Stimulated activated CD8-positive, alpha-beta memory T cell treated with anti-CD3 and anti-CD28 coated beads, Interleukin-12 subunit alpha, Interleukin-12 subunit beta, amount 100 ng/mL, for 1 hour (primary cell): ENCODE measurements at places on chromosomes 11 and 22.

- DNase-seq: no peak
Observed at GRCh38 chr11:8025123-8025522, 38.0 kb downstream of the EIF3F start.

DNA sequence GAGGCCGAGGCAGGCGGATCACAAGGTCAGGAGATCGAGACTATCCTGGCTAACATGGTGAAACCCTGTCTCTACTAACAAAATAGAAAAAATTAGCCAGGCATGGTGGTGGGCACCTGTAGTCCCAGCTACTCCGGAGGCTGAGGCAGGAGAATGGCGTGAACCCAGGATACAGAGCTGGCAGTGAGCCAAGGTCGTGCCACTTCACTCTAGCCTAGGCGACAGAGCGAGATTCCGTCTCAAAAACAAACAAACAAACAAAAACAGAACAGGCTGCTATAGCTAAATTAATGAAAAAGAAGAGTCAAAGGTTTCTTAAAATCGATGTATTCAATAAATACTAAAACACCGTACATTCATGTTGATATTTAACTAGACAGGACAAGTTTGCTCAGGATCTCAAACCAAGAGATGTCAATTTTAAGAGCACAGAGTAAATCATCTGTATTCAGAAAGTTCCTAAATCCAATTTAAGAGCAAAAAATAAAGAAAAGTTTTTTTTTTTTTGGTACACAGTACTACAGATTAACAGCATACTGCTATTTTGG is 59.9 kb downstream of the NUP98 start:
- DNase-seq: no peak

GRCh38 chr22:49855251-49855911 is 1.7 kb downstream of the ZBED4 start:
- DNase-seq: no peak

DNA sequence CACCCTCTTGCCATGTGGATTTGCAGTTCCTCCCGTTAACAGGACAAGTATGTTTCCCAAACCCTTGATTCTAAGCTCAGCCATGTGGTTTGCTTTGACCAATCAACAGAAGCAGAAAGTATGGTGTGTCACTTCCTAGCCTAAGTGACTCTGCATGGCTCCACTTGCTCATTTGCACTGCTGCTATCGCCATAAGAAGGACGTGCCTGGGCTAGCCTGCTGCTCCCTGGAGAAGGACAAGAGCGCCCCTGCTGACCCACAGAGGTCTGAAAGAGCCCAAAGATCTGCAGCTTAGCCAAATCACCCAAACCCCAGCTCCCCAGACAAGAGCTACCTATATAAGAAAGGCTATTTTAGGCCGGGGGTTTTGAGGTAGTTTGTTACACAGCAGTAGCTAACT is 18.0 kb downstream of the TBRG1 start:
- DNase-seq: no peak

GRCh38 chr11:70000228-70000627 is 77.9 kb upstream of the ANO1 start:
- no peak for DNase-seq

- DNase-seq: no peak
Observed at GRCh38 chr11:111733016-111733415, 33.2 kb downstream of the PPP2R1B start.

- no peak for DNase-seq
Observed at GRCh38 chr11:115912484-115912945, 408.3 kb upstream of the CADM1 start.

DNA sequence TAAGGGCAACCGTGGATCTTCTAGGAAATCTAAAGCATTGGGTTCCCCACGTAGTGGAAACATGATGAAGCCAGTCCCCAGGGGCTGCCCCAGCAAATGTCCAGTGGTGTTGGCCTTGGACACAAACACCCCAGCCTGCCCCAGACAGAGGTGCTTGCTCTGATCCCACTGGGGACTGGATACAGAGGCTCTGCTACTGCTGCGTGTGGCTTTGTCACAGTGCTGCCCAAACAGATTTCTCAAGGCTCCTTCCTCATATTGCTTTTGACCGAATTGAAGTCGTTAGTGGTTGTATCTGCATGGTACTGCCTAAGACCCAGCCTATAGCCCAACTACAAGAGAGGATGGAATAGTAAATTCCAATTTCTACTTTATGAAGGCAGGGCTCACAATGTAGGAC is 40.1 kb upstream of the CD44 start:
- DNase-seq: no peak

- DNase-seq: no peak
Observed at GRCh38 chr22:19400881-19401280, 30.7 kb downstream of the HIRA start.

DNA sequence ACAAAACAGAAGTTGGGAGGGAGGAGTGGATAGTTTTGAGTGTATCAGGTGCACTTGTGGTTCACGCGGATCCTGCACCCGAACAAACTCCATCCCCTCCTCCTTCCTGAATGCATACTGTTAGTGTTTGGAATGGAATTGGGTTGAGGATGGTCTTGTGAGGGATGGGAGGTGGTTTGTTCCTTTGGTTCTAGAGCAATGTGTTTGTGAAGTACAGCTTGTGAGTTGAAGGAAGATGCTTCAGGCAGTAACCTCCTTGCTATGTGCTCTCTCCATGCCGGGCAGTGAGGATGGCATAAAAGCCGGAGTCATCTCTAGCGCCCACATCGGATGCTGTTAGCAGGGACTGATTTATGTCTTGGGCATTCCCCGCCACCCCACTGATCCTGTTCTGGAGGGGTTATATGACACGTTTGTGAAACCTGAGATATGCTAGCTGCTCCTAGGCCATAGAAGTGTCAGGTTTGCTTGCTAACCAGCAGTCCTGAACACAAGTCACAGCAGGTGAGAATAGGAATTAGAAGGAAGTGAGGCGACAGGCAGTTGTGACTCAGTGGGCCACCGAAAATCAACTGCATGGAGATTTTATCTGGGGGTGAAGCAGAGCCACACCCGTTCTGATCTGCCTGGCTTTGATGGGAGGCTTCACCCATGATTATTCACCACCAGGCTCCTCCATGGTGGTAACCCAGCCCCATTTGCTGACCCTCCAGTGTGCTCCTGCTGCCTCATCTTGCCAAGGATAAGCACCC is 2.2 kb downstream of the BCR start:
- no peak for DNase-seq

DNA sequence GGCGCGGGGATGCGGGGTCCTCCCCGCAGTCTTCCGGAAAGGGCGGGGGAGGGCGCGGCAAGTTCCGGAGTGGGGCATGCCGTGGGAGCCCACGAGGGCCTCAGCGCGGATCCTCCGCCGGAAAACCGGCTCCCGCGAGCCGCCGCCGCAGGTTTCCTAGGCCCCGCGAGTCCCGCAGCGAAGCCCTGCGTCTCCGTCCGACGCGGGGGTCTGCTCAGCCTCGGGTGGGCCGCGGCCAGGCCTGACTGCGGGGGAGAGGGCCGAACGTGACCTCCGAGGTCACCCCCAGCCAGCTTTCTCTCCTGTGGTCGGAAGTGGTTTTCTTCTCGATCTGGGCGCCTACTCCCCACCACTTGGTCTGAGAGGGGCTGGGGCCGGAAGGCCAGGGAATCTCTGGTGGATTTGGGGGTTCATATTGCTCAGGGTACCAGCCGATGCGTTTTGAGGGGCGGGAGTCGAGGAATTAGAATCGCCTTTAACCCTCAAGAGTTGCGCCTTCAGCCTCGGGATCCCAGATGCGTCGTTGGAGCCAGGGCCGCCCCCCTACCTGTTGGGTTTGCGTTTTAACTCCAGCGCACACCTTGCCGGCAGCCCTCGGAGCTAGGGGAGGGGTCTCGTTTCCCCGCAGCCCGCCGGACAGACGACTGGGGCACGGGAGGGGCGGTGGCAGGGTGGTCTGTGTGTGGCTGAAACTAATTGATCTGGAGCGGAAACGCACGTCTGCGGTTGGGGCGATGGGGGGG is 3.6 kb upstream of the CCND1 start:
- no peak for DNase-seq

GRCh38 chr11:66593303-66593635 is 284 bp downstream of the CCS start:
- DNase-seq: no peak

GRCh38 chr22:24240381-24240780 is 4.5 kb downstream of the GGT5 start:
- DNase-seq: no peak

GRCh38 chr11:11612439-11612838 is 9.4 kb downstream of the GALNT18 start:
- DNase-seq: no peak

DNA sequence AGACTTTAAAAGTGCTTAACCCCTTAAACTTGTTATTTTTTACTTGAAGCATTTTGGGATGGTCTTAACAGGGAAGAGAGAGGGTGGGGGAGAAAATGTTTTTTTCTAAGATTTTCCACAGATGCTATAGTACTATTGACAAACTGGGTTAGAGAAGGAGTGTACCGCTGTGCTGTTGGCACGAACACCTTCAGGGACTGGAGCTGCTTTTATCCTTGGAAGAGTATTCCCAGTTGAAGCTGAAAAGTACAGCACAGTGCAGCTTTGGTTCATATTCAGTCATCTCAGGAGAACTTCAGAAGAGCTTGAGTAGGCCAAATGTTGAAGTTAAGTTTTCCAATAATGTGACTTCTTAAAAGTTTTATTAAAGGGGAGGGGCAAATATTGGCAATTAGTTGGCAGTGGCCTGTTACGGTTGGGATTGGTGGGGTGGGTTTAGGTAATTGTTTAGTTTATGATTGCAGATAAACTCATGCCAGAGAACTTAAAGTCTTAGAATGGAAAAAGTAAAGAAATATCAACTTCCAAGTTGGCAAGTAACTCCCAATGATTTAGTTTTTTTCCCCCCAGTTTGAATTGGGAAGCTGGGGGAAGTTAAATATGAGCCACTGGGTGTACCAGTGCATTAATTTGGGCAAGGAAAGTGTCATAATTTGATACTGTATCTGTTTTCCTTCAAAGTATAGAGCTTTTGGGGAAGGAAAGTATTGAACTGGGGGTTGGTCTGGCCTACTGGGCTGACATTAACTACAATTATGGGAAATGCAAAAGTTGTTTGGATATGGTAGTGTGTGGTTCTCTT is 2.8 kb downstream of the MALAT1 start:
- no peak for DNase-seq

DNA sequence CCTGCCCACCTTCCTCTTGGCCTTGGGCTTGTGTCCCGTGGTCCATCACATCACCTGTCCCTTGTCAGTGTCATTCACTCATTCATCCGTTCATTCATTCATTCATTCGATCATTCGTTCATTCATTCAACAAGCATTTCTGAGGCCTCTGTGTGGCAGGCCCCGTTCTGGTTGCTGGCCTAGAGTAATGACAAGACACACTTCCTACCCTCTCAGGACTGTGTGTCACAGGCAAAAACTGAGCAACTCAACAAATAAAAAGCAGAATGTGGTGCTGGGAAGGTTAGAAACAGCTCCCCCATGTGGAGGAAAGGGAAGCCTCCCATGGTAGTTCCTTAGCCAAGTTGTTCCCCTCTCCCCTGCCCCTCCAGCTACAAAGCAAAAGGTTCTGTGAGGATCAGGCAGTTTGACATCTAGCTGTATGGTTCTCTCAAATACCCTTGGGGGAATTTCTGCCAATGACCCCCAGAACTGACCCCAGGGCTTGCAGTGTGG is 1.6 kb upstream of the OMP start:
- DNase-seq: no peak

DNA sequence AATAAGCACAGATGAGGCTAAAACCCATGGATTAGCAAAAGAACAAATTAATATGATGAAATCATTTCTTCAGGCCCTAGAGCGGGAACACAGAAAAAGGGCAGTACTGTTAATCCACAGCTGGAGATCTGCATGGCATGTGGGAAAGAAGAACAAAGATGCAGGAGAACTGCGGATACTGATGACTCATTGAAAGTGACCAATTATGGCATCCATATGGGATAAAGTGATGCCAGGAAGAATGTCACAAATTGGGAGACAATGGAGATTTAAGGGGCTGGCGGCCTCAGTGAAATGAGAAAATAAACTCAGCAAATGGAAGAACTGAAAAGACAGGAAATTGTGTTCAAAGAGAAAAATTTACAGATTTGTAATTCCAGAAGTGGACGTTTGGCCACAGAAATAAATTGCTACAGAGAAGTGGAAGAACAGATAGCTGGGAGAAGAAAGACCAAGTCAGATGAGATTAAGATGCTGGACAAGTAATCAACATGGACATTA is 39.4 kb downstream of the SIK3 start:
- DNase-seq: no peak

DNA sequence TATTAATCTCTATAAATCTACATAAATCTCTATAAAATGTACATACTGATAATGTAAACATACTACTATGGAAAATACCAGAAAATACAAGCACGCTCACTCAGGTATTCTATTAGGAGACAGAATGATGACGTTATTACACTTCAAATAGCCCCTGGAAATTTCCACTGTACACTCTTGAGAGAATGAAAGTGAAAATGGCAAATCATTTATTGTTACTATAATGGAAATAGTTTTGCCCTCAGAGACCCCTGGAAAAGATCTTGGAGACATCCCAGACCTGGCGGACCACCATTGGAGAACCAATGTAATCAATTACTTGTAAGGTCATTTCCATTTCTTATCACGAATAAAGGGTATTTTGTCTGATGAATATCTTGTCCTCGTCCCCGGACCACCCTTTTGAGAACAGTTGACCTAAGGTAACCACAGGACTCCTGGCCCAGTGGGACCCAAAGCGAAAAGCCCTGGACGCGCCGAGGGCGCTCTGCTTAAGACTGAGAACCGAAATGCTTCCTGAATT is 509 bp upstream of the PRRG4 start:
- DNase-seq: no peak

DNA sequence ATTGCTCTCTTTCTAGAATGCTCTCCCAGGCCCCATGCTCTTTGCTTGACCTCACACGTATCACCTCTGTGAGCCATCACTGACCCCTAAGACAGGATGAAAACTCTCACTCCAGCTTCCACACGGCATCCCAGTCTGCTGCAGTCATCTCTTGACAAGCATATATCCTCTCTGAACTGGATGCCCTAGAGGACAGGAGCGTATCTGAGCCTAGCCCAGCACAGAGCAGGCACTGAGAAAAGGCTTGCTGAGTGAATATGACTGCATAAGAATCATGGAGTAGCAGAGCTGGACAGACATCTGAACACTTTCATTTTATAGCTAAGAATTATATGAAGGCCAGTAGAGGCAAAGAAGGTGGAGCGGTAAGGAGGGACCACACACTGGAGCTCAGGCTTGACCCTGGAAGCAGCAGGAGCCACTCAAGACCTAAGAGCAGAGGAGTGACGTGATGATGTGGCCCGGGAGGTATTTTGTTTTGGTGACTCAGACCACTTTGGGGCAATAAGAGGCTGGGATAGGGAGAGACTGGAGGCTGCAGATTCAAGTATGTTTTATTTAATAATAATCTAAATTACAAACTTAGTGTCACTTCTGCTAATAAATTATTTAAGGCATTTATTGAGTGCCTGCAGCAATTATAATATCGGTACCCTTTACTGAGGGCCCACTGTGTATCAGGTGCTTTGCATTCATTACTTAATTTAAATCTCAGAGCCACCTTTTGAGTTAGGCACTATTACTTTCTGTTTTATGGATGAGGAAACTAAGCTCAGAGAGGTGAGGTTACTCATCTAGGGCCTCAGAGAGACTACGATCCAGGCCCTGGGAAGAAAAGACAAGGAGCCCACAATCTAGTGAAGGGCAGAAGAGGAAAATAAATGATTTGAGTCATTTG is 42.6 kb downstream of the MAP6 start:
- no peak for DNase-seq
